Omental fat pad (tissue), 4 donors: ENCODE measurements at places on chromosomes 16 and 17.
A peak's percentile ranks its signal among the peaks of the same experiment; 100 is the strongest.

GRCh38 chr16:8867216-8867931 lies 1.4 kb downstream of the CARHSP1 start:
- peak; percentile 51 for DNase-seq

- no peak for DNase-seq
Measured at GRCh38 chr17:357644-358043, 5.0 kb upstream of the RPH3AL start.

- DNase-seq = no peak
Measured at GRCh38 chr16:56047307-56048234, 143.7 kb upstream of the GNAO1 start.

DNA sequence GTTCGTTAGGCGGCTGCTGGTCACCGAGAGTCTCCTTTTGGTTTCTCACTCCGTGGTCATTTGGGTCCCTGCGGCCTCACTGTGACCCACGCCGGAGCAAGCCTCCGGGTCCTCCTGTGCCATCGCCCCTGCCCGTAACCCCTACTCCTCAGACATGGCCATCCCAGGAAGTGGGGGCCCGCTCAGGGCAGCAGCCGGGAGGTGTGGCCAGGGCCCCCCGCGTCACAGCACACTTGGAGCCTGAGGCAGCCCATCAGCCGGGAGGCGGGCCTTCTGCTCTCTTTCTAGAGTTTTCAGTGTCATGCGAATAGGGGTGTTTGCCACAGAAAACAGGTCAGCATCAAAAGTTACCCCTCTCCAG lies 7.9 kb upstream of the WFIKKN1 start:
- no peak for DNase-seq

GRCh38 chr16:19294156-19294649 lies 8.7 kb downstream of the CLEC19A start:
- DNase-seq = no peak

GRCh38 chr16:53537626-53538025 lies 34.6 kb upstream of the AKTIP start:
- no peak for DNase-seq

- no peak for DNase-seq
Measured at GRCh38 chr17:65332375-65332774, 195.2 kb downstream of the RGS9 start.
